ENCODE measurements at places on chromosomes 6 and 20.

DNA sequence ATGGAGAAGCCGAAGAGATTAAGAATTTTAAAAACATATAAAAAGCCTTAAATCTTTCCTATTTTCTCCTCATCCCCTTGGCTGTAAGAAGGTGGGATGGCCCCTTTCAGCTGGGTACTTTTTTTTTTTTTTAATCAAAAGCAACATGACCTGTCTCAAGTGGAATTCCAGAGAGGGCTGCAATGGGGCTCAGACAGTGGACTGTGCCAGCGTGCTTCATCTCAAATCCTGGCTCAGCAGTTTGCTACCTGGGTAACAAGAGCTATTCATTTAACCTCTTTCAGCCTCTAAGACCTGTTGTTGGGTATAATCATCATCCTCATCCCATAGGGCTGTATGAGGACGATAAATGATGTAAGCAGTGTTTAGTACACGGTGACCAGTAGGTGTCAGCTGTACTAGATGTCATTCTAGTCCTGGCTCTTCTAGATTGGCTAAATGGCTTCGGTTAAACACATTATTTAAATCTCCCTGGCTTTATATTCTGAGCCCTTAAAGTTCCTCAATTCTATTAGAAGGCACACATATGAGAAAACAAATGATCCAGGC lies 6.9 kb upstream of the PPP1R3G start:
- H3K36me3 ChIP-seq, result no peaks in the 10 kb centered on the region
- no peak overlapping the region for H3K4me3 ChIP-seq
- no peak overlapping the region for H3K27ac ChIP-seq

- no peaks in the 10 kb centered on the region for H3K4me1 ChIP-seq
- no peaks in the 10 kb centered on the region for H3K36me3 ChIP-seq
- H3K27ac ChIP-seq, result no peak overlapping the region
- H3K27me3 ChIP-seq, result no peaks in the 10 kb centered on the region
Observed at GRCh38 chr6:16058929-16059345, 69.9 kb upstream of the MYLIP start.

DNA sequence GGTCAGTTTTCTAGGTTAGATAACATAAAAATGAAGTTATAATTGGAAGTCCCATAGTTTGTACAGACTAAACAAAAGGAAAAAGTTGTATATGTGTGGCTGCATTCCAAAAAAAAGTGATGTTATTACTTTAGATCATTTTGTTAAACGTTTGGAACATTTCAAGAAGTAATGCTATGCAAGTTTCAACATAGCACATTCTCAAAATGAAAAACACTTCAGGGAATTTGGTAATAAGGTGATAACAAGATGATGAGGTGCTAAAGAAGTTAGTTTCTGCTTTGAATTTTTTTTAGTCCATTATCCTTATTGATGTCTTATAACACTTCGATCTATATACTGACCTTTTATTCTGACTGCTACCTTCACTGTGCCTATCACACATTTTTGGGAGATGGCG lies 250.7 kb downstream of the PHF3 start:
- no peak for DNase-seq
- H3K36me3 ChIP-seq, result no peaks in the 10 kb centered on the region
- H3K4me3 ChIP-seq, result no peak overlapping the region

DNA sequence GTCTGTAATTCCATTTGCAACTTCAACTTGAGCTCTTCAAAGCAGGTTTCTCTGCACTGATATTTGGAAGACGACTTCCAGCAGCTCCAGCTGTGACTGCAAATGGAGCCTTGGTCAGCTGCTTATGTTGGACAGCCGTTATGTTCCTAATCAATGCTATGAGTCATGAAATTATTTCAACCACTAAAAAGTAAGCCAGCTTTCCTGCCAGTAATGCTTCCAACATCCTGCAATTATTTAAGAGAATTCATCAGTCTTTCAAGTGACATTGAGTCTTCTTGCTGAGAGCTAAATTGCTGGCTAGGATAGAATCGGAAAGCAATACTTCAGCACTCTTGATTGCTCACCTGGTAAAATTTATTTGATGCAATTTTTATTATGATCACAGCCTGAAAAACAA lies 375.7 kb downstream of the MMUT start:
- no peak overlapping the region for H3K27ac ChIP-seq
- no peak overlapping the region for H3K4me3 ChIP-seq
- H3K36me3 ChIP-seq, result no peaks in the 10 kb centered on the region
- H3K27me3 ChIP-seq, result no peaks in the 10 kb centered on the region
- no peak for DNase-seq

- no peaks in the 10 kb centered on the region for H3K4me1 ChIP-seq
- no peak for DNase-seq
- H3K27me3 ChIP-seq, result peaks cover 6% of the 10 kb centered on the region
- H3K4me3 ChIP-seq, result peak overlapping the region; percentile 82
- H3K36me3 ChIP-seq, result no peaks in the 10 kb centered on the region
Observed at GRCh38 chr6:124960757-124961463, 1.3 kb upstream of the RNF217 start.

DNA sequence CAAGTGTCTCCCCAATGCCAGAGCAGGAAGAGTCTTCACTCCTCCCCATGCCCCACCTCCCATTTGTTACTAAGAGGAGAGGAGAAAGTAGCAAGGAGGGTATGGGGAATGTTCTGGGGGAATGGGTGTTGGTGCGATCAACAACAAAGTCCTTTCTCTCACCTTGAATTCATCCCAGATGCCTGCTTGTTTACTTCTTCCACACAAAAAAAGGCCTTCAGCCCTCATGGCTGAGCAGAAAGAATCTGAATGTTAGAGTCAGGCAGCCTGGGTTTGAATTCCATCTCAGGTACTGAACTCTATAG lies 9.9 kb downstream of the MOG start:
- H3K4me3 ChIP-seq, result no peak overlapping the region
- no peak overlapping the region for H3K27ac ChIP-seq
- H3K27me3 ChIP-seq, result no peaks in the 10 kb centered on the region
- DNase-seq, result peak; percentile 80
- no peaks in the 10 kb centered on the region for H3K36me3 ChIP-seq
- no peaks in the 10 kb centered on the region for H3K4me1 ChIP-seq

DNA sequence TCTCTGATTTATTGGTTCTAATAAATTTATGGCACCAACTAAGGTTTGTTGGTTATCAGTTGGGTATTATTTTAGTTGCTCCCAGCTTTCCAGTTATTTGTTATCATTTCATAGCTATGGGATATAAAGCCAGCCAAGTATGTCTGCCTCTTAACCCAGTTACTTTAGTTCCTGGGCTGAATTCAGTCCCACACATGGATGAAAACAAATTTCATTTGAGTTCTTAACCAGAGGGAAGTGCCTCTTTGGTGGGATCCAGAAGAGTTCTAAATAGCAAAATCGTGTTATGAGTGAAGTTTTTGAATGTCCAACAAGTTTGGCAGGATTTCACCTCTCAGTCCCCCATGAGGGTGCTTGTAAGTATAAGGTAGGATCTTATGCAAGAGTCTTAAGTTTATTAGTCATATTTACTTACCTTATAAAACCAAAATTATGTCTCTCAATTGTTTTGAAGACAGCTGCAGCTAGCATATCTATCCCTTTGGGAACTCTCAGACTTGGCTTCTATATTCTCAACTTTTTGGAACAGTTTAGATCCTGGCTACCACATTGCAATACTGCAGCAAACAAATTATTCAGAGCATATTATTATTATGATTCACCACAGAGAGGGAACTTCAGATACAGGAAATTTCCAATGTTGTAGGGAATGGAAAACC lies 683.6 kb downstream of the BCKDHB start:
- no peaks in the 10 kb centered on the region for H3K4me1 ChIP-seq
- H3K27ac ChIP-seq, result no peak overlapping the region
- DNase-seq, result no peak
- H3K36me3 ChIP-seq, result no peaks in the 10 kb centered on the region

DNA sequence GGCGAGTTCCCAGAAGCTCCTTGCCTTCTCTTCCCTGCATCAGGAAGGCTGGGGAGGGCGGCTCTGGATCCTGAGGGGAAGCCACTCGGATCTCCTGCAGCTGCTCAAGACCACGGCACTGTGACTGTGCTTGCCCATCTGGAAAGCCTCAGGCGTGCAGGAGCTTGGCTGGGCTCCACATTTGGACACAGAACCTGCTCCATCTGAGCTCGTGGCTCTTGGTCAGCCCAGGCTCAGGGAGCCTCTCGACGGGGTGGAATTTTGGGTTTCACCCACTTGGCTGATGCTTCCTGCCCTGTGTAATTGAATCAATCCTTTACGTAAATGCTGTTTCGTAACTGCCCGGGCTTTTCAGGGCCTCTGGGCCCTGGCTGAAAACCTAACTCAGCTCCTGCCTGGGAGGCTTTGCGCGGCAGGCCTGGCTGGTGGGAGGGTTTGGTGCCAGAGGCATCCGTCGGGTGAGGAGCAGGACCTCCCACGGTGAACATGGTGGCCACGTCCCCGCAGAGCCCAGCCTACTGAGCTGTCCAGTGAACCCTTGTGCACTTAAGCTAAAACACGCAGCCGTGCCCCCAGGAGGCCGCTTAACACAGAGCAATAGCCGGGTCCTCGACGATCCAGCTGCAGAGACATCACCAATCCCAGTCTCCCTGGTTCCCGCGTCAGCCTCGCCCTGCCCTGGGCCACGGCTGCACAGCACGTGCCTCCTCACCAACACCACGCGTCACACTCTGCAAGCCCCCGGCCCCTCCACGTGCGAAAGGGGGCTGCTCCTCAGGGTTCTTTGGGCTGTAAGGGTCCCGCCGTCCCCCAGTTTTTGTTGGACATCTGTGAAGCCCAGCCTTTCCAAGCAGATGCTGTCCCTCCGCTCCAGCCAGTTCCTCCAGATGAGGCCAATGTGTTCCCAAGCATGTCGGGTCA lies 241.0 kb downstream of the DLL1 start:
- no peak for DNase-seq
- H3K27ac ChIP-seq, result no peak overlapping the region
- no peaks in the 10 kb centered on the region for H3K4me1 ChIP-seq
- no peak overlapping the region for H3K4me3 ChIP-seq
- no peaks in the 10 kb centered on the region for H3K36me3 ChIP-seq

Measured in endodermal cell (in vitro differentiated cells).